Activated CD4-positive, alpha-beta T cell treated with anti-CD3 and anti-CD28 coated beads, Interleukin-2, amount 10 ng/mL, durations not matched to agents 24 days and 14 days (primary cell): ENCODE measurements at places on chromosomes 11 and 22. TPM values are rescaled to one million over a fixed set of nuclear protein-coding genes. Genes with fewer than 3 reads are reported as not detected.
A peak's percentile ranks its signal among the peaks of the same experiment; 100 is the strongest.

- peaks cover 27% of the 10 kb centered on the region for H3K4me1 ChIP-seq
- no peak overlapping the region for H3K4me3 ChIP-seq
- H3K27me3 ChIP-seq: no peaks in the 10 kb centered on the region
These were observed 59.5 kb upstream of the PRSS23 start for GRCh38 chr11:86740628-86741483.

DNA sequence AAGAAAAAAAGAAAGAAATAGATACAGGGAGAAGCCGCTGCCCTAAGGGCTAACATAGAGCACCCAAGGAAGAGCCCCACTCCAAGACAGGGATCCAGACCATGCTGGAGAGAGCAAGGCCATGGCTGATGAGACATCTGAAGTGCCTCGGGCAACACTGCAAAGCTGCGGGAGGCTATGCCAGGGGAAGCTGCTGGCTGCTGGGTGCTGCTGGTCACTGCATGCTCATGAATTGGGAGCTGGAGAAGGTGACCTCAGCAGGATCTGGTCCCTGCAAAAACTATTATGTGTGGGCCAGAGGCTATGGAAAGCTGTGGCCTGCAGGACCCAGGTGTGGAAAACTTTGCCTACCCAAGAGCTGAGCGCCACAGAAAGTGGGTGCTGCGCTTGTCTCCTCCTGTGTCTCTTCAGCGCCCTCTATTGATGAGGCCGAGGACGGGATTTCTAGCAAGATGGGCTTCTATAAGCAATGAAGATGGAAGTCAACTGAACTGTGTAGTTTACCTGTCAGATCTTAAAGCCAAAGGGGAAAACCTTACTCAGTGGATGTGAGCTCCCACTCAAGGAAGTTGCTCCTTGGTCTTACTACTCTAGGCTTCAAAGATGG is 17.3 kb upstream of the SLC29A2 start:
- no peak overlapping the region for H3K4me3 ChIP-seq
- H3K27ac ChIP-seq: no peak overlapping the region
- DNase-seq: peak; percentile 93
- peaks cover 8% of the 10 kb centered on the region for H3K4me1 ChIP-seq
- peaks cover 9% of the 10 kb centered on the region for H3K27me3 ChIP-seq

TYMP gene
- 62.1 and 63.0 TPM in 2 replicates for total RNA-seq

SCGB1A1 gene
- total RNA-seq: not detected in 2 replicates

EFEMP2 gene
- 8.4 and 9.1 TPM in 2 replicates for total RNA-seq
